Fibroblast of skin of left quadriceps (primary cell): ENCODE measurements at places on chromosomes 5 and 9.

GRCh38 chr5:112216140-112216539 lies 202.9 kb downstream of the EPB41L4A start:
- no peak for DNase-seq

DNA sequence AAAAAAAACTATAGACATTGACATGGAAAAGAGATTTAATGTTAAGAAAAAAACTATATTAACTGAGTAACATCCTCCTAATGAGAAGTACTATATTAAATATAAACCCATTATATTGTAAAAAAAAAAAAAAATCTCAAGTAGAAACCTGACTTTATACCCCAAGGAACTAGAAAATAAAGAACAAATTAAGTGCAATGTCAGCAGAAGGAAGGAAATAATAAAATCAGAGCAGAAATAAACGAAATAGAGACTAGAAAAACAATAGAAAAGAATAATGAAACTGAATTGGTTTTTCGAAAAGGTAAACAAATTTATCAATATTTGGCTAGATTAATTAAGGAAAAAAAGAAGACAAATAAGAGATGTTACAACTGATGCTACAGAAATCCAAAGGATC lies 329.1 kb upstream of the ZNF608 start:
- no peak for DNase-seq

DNA sequence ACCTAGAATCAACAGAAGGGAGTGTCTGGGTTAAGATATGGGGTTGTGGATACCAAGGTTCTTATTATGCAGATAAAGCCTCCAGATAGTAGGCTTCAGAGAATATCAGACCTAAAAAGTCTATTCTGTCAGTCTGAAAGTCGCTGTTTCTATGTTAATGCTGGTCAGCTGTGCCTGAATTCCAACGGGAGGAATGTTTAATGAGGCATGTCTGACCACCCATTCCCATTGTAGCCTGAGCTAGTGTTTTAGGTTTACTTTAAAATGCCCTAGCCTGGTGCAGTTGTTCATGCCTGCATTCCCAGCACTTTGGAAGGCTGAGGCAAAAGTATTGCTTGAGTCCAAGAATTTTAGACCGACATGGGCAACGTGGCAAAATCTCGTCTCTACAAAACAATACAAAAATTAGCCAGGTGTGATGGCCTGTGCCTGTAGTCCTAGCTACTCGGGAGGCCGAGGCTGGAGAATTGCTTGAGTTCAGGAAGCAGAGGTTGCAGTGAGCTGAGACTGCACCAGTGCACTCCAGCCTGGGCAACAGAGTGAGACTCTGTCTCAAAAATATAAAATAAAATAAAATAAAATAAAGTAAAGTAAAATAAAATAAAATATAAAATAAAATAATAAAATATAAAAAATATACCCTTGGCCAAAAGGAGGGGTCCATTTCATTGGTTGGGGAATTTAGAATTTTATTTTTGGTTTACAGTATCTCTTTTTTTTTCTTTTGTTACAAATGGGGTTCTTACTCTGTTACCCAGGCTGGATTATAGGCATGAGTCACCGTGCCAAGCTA lies 7.8 kb upstream of the SOX30 start:
- no peak for DNase-seq

DNA sequence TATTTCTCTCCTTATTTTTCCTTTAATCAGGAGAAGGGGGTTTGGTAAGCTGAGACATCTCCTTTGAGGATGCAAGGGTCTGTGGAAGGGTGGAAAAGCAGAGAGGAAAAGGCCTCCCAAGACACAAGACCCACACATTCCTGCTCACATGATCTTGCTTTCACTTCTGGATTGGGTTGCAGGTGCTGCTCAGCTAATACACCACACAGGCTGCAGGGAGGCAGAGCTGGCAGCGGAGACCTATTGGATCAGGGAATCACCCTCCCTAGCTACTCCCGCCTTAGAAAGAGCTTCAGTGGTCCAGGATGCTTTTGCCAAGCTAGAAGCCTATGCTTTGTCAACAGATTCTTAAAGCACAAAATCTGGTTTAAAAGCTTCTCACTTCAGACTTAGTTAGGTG lies 87.6 kb upstream of the IL33 start:
- DNase-seq: no peak

DNA sequence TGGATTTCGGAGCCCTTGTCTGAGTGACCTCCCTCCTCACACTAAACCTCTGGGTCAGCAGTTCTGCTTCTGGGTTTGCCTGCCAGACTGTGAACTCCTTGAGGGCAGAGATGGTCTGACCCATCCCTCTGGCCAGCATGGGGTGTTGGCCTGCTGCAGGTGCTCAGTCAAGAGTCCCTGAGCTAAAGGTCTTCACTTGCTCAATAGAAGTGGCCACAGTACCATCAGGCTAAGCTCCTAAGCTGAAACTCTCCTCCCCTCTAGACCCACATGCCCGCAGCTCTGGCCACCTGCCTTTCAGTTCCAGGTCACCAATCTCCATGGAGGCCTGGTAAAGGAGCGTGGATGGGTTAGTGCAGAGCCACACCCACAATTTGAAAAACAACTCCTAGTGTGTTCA lies 316.6 kb downstream of the SPOCK1 start:
- DNase-seq: no peak

- DNase-seq: no peak
These were observed 46.8 kb downstream of the FREM1 start for GRCh38 chr9:14863402-14863801.

DNA sequence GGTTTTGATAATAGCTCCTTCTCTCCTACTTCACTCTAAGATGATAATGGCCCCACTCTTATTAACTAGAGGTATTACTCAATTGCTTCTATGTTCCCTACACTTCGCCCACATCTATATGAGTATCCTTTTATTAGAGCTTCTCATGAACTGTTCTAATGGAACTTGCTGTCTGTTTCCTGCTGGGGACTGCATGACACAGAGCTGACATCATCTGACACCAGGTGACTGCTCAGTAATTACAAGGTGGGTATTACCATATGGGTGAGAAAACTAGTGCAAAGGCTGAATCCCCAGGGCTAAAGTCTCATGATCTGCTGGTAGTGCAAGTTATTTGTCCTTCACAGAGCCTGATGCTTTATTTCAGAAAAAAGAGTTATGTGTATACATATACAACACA lies 146.2 kb upstream of the PLCXD3 start:
- DNase-seq: no peak

DNA sequence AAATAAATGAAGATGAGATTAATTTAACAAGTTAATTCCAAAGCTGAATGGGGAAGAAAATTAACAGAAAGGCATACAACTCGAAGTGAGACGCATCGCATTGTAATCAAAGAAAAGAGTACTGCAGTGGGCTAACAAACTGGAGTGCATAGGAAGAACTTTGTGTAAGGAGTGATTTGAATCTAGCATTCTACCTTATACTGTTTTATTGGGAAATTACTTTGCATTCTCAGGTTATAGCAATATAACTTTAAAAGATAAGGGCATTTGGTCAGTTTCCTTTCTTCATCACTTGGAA lies 124.5 kb upstream of the TLE4 start:
- DNase-seq: no peak

DNA sequence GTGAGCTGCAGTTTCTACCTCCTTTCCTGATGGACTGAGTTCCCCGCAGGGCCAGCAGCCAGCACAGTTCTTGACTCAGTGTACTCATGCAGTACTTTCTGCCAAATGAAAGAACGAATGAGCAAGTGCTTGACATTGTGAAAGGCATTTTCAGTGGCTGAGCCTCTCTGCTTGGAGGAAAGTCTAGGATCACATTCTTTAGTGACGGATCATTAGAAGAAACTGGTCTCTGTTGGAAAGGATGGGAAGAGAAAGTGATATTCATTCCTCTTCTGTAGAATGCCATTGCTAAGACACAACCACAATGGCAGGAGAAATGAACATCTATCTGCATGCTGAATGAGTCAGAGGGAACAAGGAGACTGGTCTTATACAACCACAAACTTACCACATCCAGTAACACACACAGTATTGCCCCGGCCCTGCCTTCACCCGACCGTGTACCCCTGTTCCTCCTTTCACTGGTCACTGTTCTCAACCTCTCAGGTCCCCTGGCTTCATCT lies 206.9 kb downstream of the CRB2 start:
- peak; percentile 86 for DNase-seq

DNA sequence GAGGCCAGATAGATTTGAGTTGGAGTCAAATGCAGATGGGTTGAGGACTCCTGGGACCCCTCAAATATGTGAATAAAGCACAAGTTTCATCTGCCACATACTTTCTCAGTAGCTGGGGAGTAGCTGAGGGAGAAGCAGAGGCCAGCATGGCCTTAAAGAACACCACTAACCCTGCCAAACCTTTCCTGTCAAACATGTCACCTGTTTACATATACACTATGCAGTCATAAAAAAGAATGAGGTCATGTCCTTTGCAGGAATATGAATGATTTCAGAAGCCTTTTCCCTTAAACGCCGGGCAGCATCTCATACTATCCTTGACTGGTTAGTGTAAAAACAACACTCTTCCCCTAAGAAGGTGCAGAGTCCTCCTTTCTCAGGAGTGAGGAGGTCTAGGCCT lies 25.2 kb upstream of the HSD17B4 start:
- DNase-seq: no peak

- DNase-seq: no peak
These were observed 24.3 kb upstream of the PLIN2 start for GRCh38 chr9:19151425-19152159.

- DNase-seq: no peak
These were observed 18.2 kb downstream of the NR2F1 start for GRCh38 chr5:93601071-93601801.

DNA sequence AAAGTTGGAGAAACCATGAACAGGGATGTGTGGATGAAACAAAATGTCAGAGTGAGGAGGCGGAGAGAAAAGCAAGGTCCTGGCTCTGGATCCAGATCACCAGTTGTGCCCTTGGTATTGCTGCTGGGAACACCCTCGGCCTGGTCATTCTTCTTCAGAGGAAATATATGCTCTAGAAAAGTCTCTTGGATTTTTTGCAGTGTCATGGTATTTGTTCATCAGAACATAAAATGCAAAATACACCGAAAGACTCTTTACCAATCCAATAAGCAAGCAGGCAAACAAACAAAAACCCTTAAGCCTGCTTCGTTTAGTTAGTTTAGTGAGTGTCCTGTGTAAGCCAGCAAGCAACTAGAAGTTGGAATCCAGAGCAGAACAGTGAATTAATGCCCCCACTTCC lies 88.7 kb upstream of the CDH6 start:
- DNase-seq: no peak

DNA sequence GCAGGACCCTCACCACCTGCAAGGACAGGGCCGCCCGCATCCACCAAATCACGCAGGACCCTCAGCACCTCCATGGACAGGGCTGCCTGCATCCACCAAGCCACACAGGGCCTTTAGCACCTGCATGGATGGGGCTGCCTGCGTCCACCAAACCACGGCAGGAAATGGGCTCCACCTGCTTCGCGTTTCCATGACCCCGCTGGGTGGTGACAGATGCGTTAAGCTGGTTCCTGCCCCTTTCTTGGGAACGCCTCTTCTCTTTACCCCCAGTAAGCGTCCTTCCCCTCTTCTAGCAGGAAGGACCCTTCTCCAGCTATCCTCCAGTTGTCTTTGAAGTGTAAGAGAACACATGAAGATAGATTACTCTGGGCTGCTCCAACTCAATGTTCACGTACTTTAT lies 13.5 kb downstream of the FBP1 start:
- DNase-seq: no peak

DNA sequence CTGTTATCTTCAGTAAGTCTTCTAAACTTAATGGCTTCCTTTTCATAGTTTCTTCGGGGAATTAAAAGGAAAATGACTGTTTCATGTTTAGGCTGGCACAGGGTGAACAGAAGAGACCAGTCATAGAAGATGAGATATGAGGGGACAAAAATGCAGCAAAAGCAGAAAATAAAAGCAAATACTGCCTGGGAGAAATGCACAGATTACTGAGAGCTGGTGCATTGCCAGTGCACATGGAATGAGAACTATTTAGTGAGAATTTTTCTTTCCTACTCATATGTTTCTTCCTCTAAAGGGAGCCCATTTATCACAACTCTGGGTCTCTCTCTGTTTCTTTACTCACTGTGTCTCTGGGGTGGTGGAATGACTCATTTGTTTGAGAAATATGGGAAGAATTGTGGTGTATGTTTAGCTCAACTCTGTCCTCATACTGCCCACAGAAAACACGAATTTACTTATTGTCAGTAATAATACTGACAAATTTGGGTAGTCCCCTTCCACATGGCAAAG lies 25.9 kb upstream of the ANKRD55 start:
- DNase-seq: peak; percentile 97

- DNase-seq: no peak
These were observed 4.0 kb downstream of the ISL1 start for GRCh38 chr5:51386916-51387883.

DNA sequence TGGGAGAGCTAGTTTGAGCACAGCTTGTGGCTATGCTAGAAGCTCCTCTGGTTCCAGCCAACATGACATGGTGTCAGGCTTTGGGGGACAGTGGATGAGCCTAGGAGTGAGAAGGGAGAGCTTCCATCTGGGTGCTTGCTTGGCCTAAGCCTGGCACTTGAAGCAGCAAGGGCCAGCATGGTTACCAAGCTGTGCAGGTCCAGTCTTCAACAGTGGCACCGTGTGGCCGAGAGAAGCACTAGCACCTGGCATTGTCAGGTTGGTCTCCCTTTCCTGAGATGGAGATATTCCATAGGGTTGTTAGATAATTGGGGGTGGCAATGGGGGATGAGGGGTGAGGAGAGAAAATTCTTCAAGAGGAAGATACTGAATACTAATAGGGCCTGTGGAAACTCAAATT lies 261.9 kb downstream of the PBX3 start:
- DNase-seq: no peak

DNA sequence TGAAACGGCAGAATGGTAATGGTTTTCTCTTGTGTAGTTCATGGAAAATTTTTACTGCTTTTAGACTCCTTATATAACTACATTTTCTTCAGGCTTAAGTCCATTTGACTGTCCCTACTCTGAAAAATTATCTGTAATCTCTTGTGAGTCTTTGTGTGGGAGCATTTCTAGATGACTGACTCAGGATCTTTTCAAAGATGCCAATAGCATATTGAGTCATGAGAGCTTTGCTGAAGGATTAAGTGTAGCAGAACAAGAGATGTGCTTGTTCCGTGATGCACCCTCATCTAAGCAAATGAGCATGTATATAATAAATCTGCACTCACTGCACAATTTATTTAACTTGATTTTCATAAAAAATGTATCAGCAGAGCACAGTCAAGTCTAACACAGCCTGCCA lies 298.7 kb upstream of the CDH6 start:
- no peak for DNase-seq

DNA sequence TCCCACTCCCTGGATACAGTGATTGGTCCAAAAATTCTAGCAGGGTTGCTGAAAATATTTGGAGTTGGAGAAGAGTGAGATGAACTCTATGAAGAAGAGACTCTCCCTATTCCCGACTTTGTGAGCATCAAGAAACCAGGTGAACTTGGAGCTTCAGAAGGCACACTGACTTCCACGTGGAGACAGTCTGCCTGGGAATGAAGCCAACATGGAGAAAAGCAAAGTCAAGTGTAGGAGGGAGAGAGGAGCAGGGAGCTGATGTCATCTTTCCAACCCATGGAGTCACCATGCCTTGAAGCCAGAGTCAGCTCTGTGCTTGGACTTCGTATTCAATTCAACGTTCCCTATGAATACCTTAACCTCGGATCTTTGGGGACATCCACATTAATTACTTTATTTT lies 125.1 kb downstream of the NPR3 start:
- no peak for DNase-seq
